ENCODE measurements at places on chromosomes 6 and 20.

DNA sequence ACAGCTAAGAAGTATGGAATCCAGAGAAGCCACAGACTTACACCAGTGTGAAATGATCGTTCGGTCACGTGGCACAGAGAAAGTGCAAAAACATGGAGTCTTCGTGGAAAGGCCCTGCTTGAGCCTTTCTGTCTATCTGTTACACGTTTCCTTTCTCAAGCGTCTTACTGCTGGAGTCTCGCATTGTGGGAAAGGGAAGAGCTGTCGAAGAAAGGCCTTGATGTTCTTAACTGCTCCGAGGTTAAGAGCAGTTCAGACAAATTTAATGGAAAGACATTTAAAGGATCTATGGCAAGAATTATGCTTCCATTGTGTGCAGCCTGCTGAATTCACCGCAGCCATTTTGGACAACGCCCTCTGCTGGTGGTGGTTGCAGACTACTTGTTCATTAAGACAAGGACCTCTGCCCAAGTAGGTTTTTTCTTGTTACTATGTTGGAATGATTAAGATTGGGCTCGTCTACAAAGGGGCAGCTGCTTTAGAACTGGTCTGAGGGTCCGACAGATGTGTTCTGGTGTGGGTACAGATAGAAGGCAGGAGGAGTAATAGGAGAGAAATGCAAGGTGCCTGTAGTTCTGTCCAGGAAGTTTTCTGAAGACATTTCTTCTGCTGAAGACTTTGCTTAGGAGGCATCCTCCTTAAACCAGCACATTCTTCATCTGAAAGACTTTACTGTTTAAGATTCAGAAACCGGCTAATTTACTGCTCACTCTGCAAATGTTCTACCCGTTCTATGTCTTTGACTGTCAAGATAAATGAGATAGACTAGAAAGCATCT, 24.7 kb upstream of the CCN6 start:
- peak; percentile 63 for DNase-seq

- no peak for DNase-seq
These were observed 258.8 kb downstream of the TMEM242 start for GRCh38 chr6:157064502-157064901.

DNA sequence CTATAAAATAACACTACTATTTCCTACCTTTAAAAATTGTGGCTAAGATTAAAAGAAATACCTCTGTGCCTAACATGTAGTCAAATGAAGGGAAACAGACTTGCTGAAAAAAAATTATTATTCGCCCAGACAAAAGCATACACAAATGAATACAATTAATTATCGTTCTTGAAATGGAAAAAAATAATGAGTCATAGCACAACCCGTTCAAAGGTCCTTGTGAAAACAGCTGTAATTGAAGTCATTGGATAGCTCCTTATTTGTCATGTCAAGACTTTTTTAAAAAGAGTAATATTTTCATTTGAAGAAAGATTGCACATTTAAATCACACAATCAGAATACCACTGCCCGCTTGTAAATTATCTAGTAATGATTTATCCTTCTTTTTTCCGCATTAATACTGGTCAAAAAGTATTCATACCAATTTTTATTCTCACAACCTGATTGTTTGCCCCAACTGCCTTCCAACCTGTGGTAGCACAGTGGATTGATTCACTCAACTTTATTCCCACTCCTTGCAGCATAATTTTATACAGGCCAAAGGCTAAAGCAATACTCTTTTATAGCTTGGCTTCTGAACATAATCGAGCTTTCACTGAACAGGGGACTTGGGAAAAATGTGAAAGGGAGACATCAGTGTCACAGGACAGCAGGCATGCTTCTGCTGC, 655.2 kb upstream of the MAP3K7 start:
- no peak for DNase-seq

GRCh38 chr20:2416541-2417212, 36.0 kb downstream of the TGM6 start:
- DNase-seq: no peak

- no peak for DNase-seq
These were observed 24.8 kb upstream of the FOXQ1 start for GRCh38 chr6:1287103-1287591.
